ENCODE measurements at places on chromosomes 4 and X.

GRCh38 chr4:18394656-18395055 is 373.1 kb upstream of the LCORL start:
- no peak for DNase-seq

DNA sequence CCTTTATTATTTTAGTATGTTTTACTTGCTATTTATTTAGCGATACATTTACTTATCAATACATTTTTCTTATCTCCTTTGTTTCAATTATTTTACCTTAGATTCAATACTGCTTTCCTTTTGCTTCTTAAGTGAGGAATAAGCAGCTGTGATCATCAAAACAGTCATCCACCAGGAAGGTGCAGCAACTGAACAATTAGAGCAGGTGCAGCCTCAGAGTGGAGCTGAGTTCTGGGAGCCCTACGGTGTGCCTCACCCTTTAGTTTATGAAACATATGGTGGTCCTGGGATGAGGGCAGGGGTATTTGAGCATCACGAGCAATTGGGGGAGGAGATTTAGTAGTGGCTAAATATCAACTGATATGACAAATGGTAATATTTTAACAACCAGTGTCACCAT is 111.0 kb downstream of the FRYL start:
- no peak for DNase-seq

GRCh38 chr4:61473306-61473705 is 273.2 kb downstream of the ADGRL3 start:
- DNase-seq, result no peak

GRCh38 chrX:153877571-153878261 is 8.3 kb downstream of the L1CAM start:
- DNase-seq, result no peak

DNA sequence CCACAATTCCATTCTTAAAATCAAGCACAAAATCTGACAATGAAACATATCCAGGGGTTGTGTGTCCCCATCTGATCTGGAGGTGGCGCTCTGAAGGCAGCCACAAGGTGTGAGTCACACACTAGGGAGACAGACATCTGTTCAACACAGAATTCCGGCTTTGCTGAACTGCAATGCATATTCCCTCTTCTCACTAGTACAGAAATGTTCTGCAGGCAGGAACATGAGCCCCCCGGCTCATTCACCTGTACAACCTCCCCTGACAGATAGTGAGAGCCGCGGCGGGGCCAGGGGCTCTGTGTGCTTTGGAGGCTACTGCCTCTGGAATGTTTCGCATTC is 41.9 kb downstream of the WDR1 start:
- DNase-seq, result no peak

- no peak for DNase-seq
Measured at GRCh38 chr4:54197926-54198325, 31.2 kb upstream of the PDGFRA start.

DNA sequence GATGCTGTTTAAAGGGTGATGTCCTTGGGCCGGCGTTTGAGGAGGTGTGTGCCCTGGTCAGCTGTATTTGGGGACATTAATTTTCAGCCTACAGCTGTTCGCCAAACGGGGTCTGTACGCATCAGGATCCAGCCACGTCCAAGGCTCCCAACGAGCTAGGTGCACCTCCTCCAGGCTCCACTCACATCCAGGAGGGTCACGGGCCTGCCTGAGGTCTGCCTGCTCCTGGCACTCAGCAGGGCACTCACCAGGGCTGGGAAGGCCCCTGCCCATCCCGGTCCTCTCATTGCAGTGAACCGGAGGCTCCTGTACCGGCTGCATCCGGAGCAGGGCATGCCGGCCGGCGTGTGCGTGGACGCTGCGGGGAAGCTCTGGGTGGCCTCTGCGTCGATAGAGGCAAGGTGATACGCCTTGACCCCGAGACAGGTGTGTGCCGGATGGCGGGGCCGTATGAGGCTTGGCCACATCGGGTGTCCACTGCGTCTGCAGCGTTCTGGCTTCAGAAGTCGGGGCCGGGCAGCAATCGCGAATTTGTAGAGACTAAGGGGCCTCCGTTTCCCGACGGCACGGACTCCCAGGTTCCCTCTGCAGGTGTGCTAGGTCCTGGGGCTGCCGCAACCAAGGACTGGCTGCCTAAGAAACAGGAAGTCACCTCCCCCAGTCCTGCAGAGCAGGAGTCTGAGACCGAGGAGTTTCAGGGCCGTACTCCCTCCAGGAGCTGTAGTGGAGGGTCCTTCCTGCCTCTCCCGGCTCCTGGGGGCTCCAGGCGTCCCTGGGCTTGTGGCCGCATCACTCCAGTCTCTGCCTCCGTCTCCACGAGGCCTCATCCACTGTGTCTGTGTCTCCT is 27.5 kb upstream of the PLCXD1 start:
- DNase-seq, result no peak

DNA sequence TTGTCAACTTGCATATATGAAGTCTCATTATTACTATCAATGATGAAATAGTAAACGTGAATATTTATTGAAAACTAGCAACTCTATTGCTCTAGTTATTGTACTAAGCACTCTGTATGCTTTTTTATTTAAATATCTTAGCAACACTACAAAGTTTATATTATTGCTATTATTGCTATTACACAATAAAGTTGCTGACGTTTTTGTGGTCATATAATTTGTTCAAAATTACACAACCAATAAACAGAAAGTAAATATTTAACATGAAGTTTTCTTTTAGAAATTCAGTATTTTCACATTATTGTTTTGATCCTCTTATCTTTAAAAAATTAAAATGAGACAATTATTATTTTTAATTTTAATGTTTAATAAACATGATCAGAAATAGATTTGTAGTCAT is 1521.1 kb upstream of the PCDH7 start:
- no peak for DNase-seq

DNA sequence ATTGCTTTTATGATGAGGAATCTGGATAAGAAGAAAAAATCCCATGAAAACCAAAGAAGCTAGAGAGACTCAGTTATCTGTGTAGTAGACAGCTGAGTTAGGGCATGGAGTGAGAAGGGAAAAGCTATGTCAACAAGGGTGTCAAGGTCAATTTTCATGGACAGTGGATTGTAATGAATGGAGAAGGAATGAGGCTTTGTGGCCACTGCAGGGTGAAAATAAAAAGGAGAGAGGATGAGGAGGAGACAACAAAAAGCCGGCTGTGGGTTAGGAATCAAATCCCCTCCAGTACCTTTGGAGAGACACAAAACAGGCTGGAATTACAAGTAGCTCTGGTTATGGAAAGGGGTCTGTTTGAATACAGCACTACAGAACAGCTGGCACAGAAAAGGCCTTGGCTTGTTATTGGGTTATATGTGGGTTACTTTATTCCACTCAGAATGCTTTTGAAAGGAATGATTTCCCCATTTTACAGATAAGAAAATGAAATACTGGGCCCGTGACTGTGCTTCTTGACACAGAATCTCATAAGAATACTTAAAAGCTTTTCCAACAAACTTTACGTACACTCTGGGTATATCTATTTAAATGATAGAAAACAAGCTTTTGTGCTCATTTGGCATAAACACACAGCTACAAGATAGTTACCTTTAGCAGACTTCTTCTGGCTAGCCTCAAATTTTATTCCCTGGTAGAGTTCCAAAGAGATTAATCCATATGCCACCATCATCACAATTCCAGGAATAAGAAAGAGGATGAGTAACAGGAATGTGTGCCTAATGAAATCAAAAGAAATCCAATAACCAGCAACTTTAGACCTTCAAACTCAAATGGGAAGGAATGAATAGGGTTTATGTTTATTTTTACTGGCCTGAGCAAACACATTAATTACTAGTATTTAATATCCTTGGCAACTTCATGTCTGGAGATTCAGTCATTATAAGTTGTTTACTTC is 7.5 kb downstream of the CCKAR start:
- DNase-seq, result no peak

DNA sequence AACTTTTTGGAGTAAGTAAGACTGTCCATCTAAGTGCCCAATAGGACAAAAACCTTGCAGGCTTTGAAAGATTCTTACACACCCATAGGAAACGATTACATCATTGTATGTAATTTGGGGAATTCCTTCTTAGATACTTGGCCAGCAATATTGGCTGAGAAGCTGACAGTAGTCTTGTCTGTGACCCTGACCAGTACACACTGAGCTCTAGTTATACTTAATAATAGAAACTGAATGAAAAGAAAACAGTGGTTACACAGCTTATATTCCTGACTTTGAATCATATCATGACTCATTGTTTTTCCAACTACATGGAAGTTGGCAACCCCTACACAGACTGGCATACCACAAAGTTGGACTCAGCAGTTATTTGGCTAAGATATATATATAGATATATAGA is 7.1 kb upstream of the TLR2 start:
- DNase-seq, result no peak

- no peak for DNase-seq
Measured at GRCh38 chr4:81030981-81031791, 678 bp downstream of the BMP3 start.

DNA sequence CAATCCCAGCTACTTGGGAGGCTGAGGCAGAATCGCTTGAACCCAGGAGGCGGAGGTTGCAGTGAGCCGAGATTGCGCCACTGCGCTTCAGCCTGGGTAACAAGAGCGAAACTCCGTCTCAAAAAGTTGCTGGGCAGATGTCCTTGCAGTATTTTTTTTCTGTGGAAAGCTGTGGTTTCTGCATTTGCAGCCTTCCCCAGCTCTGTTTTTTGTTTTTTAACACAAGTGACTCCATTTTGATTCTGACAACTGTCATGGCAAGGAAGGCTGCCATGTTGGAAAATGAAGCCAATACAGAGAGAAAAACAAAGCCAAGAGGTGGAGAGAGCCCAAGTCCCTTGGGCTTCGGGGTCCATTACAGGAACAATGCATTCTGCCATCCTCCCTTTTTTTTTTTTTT is 11.7 kb upstream of the SLC10A3 start:
- no peak for DNase-seq

DNA sequence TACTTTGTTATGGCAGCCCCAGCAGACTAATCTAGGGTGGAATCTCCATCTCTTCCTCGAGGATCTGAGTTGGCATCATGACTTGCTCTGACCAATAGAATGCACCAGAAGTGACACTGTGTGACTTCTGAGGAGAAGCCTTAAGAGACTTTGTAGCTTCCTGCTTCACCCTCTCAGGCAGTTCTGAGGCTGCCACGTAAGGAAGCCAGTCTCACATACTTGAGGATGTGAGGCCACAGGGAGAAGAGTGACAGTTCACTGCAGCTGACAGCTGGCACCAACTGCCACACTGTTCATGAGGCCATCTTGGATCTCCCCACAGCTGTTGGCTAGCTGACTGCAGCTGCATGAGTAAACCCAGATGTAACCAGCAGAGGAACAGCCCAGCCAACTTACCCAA is 29.3 kb upstream of the BCOR start:
- DNase-seq, result no peak

- no peak for DNase-seq
Measured at GRCh38 chrX:41090568-41091238, 5.5 kb downstream of the USP9X start.

- no peak for DNase-seq
Measured at GRCh38 chr4:46392421-46392820, 2.5 kb upstream of the GABRA2 start.

Measured in stimulated activated CD8-positive, alpha-beta memory T cell treated with anti-CD3 and anti-CD28 coated beads, Interleukin-2, amount 100 ng/mL, for 1 hour (primary cell).